ENCODE measurements at places on chromosomes 6 and 20. TPM values are rescaled to one million over a fixed set of nuclear protein-coding genes. Genes with fewer than 3 reads are reported as not detected.

Gene TUBB2B
- total RNA-seq, result 9.3 TPM

- DNase-seq, result no peak
- H3K36me3 ChIP-seq, result no peaks in the 10 kb centered on the region
Measured at GRCh38 chr6:128963561-128963960, 80.6 kb downstream of the LAMA2 start.

Gene TTLL9
- not detected for total RNA-seq

Gene BTNL2
- total RNA-seq, result not detected

Gene PCSK2
- total RNA-seq, result not detected
